ENCODE measurements at places on chromosomes 12 and 14.
A peak's percentile ranks its signal among the peaks of the same experiment; 100 is the strongest.

DNA sequence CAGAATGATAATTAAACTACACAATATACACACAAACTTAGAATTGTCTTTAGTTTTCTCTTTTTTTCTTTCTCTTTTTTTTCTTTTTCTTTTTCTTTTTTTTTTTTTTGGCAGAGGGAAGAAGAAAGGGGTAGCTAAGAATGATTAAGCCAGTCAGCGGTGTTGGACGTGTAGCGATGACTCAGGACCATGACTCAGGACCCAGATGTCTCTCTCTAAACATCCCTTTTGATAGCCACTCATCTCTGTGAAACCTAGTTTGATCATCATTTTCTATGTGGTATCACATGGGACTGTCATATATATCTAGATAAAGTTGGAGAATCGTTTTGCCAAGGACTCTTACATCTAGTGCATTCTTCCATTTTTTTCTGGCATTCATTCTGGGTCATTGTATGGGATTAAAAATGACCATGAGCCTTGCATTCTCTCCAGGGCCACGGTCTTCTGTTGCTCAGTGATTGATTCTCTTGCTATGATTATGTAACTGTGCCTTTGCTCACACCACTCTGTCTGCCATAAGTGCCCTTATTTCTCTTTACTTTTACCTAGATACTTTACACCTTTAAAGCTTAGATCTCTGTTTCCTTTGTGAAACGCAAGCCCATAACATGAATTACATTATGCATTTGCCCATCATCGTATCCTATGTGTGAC, 26.6 kb upstream of the NRXN3 start:
- peak; percentile 75 for ATAC-seq
- H3K36me3 ChIP-seq = no peaks in the 10 kb centered on the region
- H3K4me3 ChIP-seq = no peak overlapping the region

DNA sequence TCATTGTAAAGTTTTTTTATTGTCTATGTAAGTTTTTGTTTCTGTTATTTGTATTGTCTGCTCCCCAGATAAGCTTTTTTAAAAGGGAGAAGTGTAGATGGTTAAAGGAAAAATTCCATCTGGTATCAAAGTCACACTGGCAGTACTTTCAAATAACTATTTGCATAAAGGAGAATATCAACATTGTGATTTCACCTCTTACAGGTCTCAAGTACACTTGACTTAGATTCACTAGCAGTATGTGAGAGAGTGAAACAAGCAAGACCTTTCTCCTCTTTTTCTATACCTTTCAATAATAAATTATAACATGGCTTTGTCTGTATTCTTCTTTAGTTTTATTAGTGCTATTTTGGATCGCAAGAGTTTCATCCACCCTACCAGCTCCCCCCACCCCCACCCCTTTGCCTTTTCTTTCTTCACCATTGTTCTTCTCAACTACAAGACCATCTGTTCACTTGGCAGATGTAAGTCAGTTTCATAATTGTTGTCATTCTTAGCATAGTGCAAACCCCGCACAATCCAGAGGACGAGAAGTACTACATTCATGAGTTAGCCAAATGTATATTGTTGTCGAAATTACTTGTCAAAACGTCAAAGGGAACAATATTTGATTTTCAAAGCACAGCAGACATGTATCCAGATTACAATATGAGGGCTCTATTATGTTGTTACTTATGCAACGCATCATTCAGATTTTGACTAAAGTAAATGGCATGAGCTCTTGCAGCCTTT, 602.7 kb upstream of the FLRT2 start:
- no peak overlapping the region for H3K4me3 ChIP-seq
- H3K4me1 ChIP-seq = no peaks in the 10 kb centered on the region
- ATAC-seq = no peak
- no peak overlapping the region for H3K27ac ChIP-seq
- H3K36me3 ChIP-seq = no peaks in the 10 kb centered on the region
- no peaks in the 10 kb centered on the region for H3K27me3 ChIP-seq

GRCh38 chr12:123757561-123757960, 4.5 kb upstream of the DNAH10 start:
- H3K4me3 ChIP-seq = no peak overlapping the region
- no peaks in the 10 kb centered on the region for H3K4me1 ChIP-seq
- H3K36me3 ChIP-seq = peaks cover 66% of the 10 kb centered on the region
- no peak overlapping the region for H3K27ac ChIP-seq
- ATAC-seq = no peak

GRCh38 chr12:51368640-51369517, 22.3 kb downstream of the GALNT6 start:
- peaks cover 17% of the 10 kb centered on the region for H3K4me1 ChIP-seq
- H3K4me3 ChIP-seq = peak overlapping the region; percentile 68
- peaks cover 5% of the 10 kb centered on the region for H3K36me3 ChIP-seq
- ATAC-seq = peak; percentile 97

DNA sequence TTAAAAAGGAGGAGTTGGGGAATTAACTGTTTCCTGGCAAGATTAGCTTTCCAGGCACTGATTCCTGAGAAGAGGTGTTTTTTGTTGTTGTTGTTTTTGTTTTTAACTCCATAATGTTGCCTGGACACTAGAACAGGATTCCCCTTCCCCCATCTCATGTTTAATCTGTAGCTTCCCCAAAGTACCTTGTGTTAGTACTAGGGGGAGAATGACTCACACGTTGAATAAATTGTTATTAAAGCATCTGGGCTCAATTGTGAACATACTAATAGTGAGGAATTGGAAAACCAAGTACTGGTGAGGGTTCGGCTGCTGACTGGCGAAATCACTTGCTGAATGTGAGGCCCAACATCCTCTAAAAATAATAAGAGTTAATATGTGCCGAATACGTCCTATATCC, 1.3 kb upstream of the GNG2 start:
- H3K27ac ChIP-seq = peak overlapping the region; percentile 99
- no peaks in the 10 kb centered on the region for H3K27me3 ChIP-seq
- no peak overlapping the region for H3K4me3 ChIP-seq
- H3K36me3 ChIP-seq = peaks cover 35% of the 10 kb centered on the region
- no peak for ATAC-seq

DNA sequence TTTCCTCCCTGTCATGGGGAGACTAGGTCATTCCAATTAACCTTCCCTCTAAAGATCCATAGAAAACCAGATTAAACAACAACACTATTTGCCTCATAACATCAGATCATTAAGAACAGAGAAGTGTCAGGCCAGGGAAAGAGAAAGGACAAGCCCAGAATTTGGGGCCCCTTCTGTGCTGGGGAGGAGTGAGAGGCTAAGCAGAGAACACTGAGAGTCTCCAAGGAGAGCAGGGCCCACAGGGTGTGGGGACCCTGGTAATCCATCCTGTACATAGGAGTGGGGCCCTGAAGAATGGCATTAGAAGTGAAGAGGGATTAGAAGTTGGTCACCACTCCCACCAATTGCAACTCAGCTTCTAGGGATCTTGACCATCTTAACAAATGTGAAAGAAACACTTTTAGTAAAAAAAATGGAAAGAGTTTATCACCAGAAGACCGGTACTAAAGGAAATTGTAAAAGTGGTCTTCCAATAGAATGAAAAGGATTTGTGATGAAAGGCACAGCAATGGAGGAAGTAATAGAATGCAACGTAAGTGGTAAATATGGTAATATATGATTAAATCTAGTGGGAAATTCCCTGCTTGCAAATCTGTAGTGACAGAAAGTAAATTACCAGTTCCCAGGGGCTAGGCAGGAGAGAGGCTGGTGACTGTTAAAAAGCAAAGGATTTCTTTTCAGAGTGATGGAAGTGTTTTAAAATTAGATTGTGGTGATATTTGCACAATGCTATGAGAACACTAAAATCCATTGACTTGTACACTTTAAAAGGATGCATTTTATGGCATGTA, 14.0 kb upstream of the TMTC1 start:
- H3K27ac ChIP-seq = no peak overlapping the region
- peaks cover 18% of the 10 kb centered on the region for H3K27me3 ChIP-seq
- H3K4me3 ChIP-seq = no peak overlapping the region
- no peaks in the 10 kb centered on the region for H3K4me1 ChIP-seq
- no peak for ATAC-seq

DNA sequence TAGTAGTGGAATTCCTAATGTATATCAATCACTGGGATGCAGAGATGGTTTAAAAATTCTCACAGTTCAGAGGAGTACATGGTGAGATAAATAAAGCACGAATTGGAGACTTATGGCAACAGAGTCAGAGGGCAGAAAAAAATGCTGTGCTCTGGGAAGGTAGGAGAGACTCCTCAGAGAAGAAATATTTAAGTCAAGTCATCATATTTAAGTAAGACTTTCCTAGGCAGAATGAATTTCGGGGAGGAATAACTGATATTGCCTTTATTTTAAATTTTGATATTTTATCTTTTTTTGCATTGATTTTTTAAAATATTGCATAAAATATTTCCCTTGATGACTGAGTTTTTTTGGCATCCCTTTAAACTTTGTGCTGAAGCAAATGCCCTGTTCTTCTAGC, 67.4 kb downstream of the OTOGL start:
- ATAC-seq = no peak
- peaks cover 6% of the 10 kb centered on the region for H3K27me3 ChIP-seq
- H3K4me3 ChIP-seq = no peak overlapping the region
- no peaks in the 10 kb centered on the region for H3K36me3 ChIP-seq

- H3K36me3 ChIP-seq = no peaks in the 10 kb centered on the region
- H3K4me1 ChIP-seq = no peaks in the 10 kb centered on the region
- no peaks in the 10 kb centered on the region for H3K27me3 ChIP-seq
- no peak for ATAC-seq
- peak overlapping the region; percentile 12 for H3K27ac ChIP-seq
Observed at GRCh38 chr14:23528555-23528954, 23.0 kb downstream of the ZFHX2 start.

DNA sequence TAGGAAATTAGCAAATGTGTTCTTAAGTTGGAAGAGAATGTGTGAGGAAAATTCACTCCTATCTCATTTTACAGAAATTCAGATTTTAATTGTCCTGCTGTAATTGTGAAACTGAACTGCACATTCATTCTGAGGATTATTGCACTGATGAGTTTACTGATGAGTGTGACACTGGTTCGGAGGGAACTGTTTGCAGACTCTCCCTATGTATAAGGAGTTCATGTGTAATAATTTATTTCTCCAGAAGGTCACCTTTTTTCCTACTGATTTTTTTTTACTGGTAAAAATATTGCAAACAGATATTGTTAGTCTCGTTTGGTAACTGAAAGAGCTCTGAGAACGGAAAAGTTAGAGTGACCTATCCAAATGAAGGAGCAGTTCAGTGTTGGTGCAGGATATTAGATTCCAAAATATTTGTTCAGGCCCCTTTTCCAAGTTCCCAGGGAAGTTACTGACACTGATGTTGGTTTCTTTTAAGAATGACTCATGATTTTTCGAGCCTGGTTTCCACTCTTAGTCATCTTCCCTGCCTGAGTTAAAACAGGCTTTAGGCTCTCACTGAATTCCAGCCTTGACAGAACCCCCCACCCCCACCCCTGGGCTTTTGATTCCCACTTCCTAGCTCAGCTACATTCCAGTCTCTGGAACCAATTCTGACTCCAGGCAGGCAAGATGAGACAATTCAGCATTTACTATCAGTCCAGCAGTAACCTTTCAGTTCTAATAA, 18.4 kb downstream of the ANO6 start:
- H3K36me3 ChIP-seq = peaks cover 27% of the 10 kb centered on the region
- H3K27ac ChIP-seq = peak overlapping the region; percentile 95
- H3K4me3 ChIP-seq = peak overlapping the region; percentile 72
- peak; percentile 50 for ATAC-seq

GRCh38 chr14:74176400-74176793, 62.9 kb upstream of the VSX2 start:
- no peaks in the 10 kb centered on the region for H3K4me1 ChIP-seq
- no peaks in the 10 kb centered on the region for H3K36me3 ChIP-seq
- no peak overlapping the region for H3K27ac ChIP-seq

- H3K27me3 ChIP-seq = no peaks in the 10 kb centered on the region
- ATAC-seq = peak; percentile 27
- peaks cover 63% of the 10 kb centered on the region for H3K4me1 ChIP-seq
- peaks cover 57% of the 10 kb centered on the region for H3K36me3 ChIP-seq
- H3K4me3 ChIP-seq = peak overlapping the region; percentile 75
Observed at GRCh38 chr14:69682621-69683263, 71.3 kb downstream of the SUSD6 start.

All from activated T-helper 17 cell treated with anti-CD3 and anti-CD28 coated beads, Interleukin-2, amount 50 U/mL, for 72 hours (primary cell).